ENCODE measurements at places on chromosomes 12 and 14. TPM values are rescaled to one million over a fixed set of nuclear protein-coding genes. Genes with fewer than 3 reads are reported as not detected.

The ZBTB25 gene
- 4.0 TPM for total RNA-seq

The MANSC1 gene
- total RNA-seq, result 0.55 TPM

The AICDA gene
- not detected for total RNA-seq

The TSPAN8 gene
- not detected for total RNA-seq

The PAX9 gene
- under 0.01 TPM for total RNA-seq

The ESRRB gene
- total RNA-seq, result not detected

Data from uterine smooth muscle cell (primary cell).